ENCODE measurements at places on chromosomes 13 and 19.

DNA sequence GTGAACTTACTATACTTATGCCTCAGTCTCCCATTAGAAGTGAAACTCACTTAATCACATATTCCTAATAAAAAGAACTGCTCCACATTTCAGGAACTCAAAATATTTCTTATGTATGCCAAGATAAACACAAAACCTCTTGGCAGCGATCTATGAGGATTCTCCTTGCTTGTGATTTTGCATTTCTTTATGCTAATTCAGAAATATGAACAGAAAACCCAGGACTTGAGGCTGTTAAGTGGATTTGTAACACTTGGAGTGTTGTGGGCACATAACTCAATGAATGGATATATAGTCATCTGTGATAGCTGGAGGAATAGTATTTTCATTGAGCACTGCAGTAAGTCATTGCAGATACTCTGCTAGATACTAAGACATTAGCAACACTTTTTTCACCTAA is 5.6 kb upstream of the KATNAL1 start:
- no peak for DNase-seq

GRCh38 chr13:46404733-46405100 is 17.7 kb upstream of the RUBCNL start:
- no peak for DNase-seq

- DNase-seq, result no peak
Measured at GRCh38 chr13:50280441-50280937, 265.2 kb downstream of the KCNRG start.

DNA sequence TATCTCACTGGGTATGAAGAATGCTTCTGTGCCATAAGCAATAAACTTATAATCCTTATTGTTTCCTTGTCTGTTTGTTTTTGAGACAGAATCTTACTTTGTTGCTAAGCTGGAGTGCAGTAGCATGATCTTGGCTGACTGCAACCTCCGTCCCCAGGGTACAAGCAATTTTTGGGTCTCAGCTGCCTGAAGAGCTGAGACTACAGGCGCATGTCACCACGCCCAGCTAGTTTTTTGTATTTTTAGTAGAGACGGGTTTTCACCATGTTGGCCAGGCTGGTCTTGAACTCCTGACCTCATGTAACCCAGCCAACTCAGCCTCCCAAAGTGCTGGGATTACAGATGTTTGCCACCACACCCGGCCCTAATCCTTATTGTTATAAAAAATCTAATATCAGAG is 112.5 kb downstream of the MYO16 start:
- DNase-seq, result no peak

DNA sequence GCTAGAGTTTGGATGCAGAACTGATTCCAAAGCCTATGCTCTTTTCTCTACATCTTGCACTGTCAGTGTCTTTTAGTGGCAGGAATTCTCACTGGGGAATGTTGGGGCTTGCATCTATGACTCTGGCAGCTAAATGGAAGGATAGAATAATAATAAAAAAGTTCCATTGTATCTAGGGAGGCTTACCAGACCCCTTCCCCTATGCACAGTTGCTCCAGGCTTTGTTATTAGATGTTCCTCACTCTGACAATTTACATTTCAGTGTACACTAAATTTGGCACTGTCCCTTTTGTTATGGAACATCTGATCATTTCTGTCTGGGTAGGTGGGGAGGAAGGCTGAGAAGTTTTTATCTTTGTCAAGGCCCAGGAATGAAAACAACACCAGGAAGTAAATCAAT is 3.7 kb upstream of the TRIM13 start:
- DNase-seq, result no peak

GRCh38 chr13:49749848-49750247 is 42.6 kb downstream of the KPNA3 start:
- no peak for DNase-seq

- DNase-seq, result no peak
Measured at GRCh38 chr19:23577501-23577900, 109.5 kb downstream of the ZNF675 start.
